Stimulated activated CD4-positive, alpha-beta T cell treated with anti-CD3 and anti-CD28 coated beads, Interleukin-12 subunit alpha, Interleukin-12 subunit beta, amount 100 ng/mL, for 48 hours (primary cell): ENCODE measurements at places on chromosomes 6 and 20.
A peak's percentile ranks its signal among the peaks of the same experiment; 100 is the strongest.

GRCh38 chr6:19356692-19357091, 480.5 kb upstream of the ID4 start:
- no peak for DNase-seq

DNA sequence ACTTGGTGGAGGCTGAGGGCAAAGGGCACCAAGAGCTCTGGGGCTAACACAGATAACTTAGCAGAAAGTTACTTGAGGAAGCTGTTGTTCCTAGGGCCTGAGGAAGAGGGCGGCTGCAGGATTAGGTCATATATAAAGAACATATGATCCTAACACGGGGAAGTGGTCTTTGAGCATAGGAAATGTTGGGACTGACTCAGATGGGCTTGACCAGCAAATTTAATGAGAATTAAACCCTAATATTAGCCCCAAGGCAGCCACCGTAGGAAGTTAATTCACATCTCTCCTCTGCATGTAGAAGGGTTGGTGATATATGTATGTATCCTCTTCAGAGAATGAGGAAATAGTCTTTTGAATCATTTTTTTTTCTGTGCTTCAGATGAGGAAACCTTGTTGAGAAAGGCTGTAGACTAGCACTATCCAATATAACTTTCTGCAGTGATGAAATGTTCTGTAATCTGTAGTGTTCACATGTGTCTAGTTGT, 9.2 kb upstream of the ZBTB9 start:
- DNase-seq: no peak

- DNase-seq: no peak
These were observed 121.2 kb downstream of the MAP3K7 start for GRCh38 chr6:90465686-90466085.

GRCh38 chr20:53940907-53941545, 129.4 kb downstream of the BCAS1 start:
- DNase-seq: no peak

DNA sequence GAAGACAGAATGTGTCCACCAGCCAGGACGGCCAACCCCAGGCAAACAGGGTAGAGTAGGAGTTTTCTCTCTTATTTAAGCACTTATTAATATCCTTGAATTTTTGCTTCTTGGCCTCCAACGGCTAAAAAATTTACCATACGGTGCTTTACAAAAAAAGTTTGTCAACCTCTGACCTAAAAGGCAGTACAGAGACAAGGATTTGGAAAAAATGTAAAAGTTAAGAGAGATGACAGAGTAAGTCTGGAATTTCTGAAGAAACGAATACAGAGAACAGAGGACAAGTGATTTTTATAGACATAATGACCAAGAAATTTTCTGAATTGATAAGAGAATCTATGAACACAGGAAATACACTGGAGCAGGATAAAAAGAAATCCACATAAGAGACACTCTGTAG, 10.2 kb downstream of the OSER1 start:
- no peak for DNase-seq

DNA sequence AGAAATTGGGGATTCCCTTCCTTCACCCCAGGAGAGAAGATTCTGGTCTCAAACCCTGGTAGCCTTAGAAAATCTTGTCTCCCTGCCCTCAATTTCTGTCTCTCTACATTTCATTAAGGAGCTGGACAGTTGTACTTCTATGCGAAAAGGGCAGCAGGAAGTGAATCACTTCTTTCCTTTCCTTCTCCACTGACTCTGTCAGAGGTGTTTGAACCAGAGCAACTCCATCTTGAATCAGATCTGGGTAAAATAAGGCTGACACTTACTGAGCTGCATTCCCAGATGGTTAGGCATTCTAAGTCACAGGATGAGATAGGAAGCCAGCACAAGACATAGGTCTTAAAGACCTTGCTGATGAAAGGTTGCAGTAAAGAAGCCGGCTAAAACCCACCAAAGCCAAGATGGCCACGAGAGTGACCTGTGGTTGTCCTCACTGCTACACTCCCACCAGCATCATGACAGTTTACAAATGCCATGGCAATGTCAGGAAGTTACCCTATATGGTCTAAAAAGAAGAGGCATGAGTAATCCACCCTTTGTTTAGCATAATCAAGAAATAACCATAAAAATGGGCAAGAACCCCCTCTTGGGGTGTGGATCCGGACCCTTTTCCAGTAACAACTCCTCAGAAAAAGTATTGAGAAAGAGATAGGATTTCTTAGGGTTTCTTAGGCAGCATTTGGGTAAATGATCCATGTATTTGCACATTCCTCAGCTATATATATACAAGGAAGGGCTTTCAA, 95.8 kb upstream of the PLCB4 start:
- DNase-seq: no peak

- no peak for DNase-seq
These were observed 96.6 kb downstream of the TMEM242 start for GRCh38 chr6:157226761-157227160.

GRCh38 chr6:15776458-15776980, 113.7 kb upstream of the DTNBP1 start:
- peak; percentile 47 for DNase-seq

GRCh38 chr20:62765432-62766070, 30.7 kb upstream of the MRGBP start:
- DNase-seq: no peak

DNA sequence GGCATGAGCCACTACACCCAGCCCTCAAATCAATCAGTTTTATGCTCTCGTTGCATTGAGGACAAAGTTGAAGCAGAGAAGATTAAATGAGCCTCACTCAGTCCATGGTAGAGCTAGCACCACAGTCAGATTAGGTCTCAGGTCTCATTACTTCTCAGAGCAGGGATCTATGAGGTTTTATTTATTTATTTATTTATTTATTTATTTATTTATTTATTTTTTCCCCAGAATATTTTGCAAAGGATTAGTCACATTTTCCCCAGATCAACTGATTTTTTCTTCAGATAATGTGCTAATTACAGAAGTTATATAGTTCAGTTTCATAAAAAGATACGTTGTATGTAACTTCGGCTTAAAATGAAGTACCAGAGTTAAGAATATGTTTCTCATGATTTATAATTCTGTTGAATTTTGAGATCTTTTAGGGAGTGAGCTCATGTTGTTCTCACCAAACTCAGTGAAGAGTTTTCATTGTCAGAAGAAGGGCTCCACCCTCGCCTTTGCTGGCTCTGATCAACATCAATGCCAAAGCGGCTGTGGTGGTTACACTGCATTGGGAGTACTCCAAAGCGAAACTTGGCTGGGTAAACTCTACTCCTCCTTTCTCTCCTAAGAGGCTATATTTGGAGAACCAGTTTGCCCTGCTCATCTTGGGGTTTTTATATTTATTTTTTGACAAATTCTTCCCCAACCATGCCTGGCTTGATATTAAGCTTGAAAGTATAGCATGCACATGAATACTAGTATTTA, 12.9 kb upstream of the ID4 start:
- DNase-seq: no peak

DNA sequence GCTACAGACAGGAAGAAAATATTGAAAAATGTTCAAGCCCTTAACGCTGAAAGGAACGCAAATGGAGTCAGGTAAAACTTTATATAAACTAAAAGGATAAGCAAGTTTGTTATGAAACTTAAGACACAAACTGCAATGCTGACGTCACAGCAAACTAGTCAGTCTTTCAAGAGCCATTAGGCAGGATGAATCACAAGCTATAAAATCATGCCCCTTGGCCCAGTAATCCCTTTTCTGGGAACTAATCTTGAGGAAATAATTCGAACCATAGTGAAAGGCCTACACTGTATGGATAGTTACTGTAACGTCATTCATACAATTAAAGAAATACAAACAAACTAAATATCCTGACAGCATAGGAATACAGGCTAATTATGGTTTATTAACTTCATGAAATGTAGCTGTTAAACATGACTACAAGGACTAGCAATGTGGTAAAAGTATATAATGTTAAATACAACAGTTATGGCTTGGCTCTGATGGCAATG, 42.7 kb upstream of the HINT3 start:
- DNase-seq: no peak

DNA sequence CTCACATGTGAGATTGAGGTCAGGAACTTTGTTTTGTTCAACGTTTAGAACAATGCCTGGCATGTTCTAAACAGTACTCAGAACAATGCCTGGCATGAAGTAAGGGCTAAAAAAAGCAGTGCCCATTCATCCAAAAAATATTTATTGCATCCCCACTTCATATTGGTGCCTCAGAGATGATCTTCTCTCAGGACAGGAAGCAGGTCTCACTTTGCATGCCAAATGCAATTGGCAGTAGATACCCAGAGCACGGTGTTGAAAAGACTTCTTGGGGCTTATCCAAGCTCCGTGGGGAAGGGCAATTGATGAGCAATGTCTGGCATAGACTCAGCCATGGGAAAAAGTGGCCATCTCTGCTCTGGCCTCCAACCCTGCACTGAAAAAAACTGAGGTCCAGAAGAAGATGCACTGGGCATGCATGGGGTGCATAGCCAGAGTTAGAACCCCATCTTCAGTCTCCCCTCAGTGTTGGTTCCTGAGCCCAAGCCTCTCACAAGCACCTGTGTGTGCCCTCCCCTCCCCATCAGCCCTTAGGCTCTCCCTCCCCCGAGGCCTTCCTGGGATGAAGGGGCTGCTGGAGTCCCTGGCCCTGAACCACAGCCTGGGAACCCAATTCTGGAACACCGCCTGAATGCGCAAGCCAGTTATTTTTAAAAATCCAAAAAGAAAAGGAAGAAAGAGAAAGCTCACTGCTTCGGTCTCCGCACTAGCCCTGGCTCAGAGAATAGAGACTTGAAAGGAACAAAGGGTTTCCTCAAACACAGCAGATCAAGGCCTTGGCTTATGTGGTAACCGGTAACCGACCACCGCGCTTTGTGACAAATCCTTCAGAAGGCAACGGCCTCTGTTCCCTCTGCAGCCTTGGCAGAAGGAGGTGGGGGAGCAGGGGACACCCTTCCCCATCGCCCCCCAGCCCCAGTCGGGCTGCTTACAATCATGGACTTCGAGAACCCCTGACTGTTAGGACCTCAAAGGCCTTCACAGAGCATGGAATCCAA, 78.5 kb upstream of the SIRPA start:
- no peak for DNase-seq
